Cortex of kidney (tissue), 1 donor: ENCODE measurements at places on chromosomes 2 and 18.

GRCh38 chr2:71702071-71702970, 249.0 kb downstream of the DYSF start:
- no peak for DNase-seq

DNA sequence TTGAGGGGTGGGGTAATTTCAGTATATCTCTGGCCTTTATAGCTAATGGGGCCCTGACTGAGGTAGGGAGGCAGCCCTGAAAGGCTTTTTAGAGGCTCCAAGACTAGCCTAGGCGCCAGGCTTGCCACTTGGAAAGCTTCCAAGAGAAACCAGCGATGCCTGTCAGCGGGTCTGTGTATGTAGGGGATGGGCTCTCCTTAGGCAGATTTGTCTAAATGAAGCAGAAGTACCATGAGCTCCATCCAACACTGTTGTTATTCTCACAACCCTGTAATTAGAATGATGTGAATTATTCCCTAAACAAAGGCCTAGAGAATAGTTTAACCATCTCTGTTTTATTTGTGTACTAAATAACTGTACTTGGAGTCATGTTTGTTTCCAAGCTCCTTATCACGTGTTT, 138.1 kb downstream of the B3GNT2 start:
- DNase-seq, result no peak

DNA sequence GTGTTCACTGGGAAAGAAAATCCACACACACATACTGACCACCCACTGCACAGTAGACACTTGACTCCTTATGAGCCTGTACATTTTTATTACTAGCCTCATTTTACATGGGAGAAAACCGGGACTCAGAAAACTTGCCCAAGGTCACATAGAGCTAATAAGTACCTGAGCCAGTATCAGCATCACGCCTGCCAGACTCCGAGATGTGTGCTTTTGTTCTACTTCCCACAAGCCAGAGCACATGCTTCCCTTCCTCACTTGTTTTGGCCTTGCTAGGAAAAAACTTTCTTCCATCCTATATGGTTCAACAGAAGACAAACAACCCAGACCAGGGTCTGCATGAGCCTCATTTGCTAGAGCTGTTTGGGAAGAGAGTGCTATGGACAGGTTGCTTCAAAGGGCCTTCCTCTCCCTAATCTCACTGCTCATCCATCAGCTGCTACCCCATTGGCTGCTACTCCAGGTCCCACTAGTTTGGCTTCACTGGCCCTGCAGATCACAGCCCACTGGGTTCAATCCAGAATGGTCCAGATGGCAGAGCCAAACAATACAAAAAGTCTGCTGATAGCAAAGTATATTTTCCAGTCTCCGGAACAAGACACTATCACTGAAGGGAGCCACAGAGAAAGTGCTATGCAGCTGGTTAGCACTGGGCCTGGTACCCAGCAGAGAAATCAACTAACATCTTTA, 63.9 kb downstream of the STK39 start:
- no peak for DNase-seq

DNA sequence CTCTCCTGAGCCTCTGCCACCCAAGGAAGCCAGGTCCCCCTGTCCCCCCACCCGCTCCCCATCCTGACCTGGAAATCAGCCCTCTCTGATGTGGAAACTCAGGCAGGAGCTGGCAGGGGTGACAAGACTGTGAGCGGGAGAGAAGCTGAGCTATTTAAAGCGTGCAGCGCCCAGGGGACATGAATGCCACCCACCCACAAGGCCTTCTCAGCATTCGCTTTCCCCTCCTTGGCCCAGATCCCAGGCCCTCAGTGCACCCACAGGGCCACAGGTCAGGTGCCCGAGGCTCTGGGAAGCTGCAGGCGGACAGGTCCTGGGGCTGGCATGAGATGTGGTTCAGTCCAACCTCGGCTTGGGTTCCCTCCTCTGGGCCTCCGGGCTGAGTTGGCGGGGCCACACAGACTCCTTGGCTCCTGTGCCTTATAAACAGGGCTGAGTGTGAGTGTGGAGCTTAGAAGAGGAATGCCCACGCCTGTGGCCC, 168.3 kb downstream of the SMAD7 start:
- no peak for DNase-seq

DNA sequence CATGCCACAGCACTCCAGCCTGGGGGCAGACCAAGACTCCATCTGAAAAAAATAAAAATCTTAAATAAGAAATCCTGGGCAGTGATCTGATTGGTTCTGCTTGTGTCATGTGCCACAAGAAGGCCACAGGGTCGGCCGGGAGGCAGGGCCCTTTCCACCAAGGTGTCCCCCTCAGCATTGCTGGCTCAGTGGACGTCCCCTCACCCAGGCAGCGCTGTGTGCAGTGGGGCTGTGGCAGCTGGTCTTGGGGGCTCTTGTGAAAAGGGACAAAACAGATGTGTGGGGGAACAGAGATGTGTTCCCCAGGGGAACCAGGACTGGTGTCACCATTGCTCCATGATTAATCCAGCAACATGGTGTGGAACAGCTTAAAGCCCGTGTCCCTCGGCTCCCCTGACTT, 60.5 kb downstream of the HS6ST1 start:
- no peak for DNase-seq

GRCh38 chr18:49135877-49136276, 185.1 kb upstream of the SMAD7 start:
- no peak for DNase-seq

- DNase-seq, result no peak
These were observed 408.8 kb downstream of the NBAS start for GRCh38 chr2:15152382-15152781.

GRCh38 chr18:26649193-26649543, 100.8 kb upstream of the KCTD1 start:
- no peak for DNase-seq

- DNase-seq, result no peak
These were observed 34.3 kb downstream of the NETO1 start for GRCh38 chr18:72833471-72833870.

- no peak for DNase-seq
These were observed 183.9 kb upstream of the ETAA1 start for GRCh38 chr2:67213270-67213670.

DNA sequence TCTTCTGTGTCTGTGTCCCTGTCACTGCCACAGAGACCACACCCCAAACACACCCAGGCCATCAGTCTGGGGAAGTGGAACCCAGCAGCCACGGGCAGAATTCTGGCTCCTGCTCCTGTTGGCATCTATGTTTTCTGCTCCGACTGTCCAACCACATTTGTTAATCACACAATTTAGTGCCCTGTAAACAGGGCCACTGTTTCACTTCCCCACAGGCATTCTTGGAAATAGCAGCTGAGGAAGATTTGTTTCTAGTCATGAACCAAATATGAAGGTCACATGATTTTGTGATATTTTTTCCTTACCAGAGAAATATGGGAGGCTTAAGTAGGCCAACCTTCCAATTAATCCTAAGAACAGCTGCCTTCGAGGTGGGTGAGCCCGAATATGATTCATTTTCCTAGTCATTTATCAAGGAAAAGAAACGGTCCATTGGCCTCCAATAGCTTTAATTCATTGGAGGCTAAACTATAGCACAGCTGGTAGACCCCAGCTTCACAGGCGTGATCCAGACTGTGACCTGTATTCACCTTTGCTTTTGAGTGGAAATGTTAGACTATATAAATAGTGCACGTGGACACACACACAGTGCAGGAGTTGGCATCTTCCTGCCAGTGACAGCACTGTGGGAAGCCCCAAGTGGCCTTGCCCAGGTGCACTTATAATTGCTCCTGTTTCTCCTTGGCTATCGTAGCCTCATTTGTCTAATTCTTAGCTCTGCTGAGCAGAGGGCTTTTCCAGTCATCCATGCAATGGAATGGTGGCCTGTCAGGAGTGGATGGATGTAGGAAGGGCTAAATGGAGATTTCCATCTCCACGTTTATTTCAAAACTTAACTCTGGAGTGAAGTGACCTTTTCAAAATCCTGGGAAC, 267.9 kb downstream of the LPIN1 start:
- DNase-seq, result no peak
